ENCODE measurements at places on chromosomes 5 and 9. TPM values are rescaled to one million over a fixed set of nuclear protein-coding genes. Genes with fewer than 3 reads are reported as not detected.

- DNase-seq, result no peak
Measured at GRCh38 chr5:140010798-140011197, 32.3 kb downstream of the NRG2 start.

ARID3C gene
- not detected for polyA plus RNA-seq

CYSRT1 gene
- 0.71 TPM for polyA plus RNA-seq

DNA sequence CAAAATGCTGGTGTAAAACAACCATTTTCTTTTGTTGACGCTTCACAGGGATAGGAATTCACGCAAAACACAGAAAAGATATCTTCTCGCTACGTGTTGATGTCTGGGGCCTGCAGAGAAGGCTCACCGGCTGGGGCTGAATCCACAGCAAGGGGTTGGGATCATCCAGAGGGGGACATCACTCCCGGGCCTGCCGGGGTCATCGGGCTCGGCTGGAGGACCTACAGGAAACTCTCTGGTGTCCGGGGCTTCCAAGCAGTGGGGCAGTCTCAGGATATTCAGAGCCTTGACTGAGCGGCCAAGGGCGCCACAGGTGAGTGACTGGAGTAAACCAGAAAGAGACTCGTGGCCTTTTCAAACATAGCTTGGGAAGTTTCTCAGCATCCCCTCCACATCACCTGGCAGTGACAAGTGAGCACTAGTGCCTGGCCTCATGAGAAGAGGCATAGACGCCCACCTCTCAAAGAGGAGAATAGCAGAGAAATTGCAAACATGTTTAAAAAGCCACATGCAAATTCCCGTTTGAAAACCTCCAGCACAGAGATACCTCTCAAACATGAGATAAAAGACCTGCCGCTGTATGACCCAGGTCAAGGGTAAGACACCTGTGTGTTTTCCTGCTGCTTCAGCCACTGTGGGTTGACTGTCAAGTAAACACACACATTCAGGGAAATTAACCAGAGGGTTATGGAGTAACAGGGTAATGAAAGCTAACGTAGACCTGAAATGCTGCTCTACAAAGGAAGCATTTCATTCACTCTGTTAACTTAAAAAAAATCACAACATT, 50.8 kb upstream of the SIMC1 start:
- no peak for DNase-seq

- DNase-seq, result no peak
Measured at GRCh38 chr9:110545705-110546104, 33.8 kb downstream of the SVEP1 start.

GRCh38 chr5:94632024-94632423, 13.6 kb downstream of the SLF1 start:
- DNase-seq, result no peak

KCNIP1 gene
- 0.22 TPM for polyA plus RNA-seq

DNA sequence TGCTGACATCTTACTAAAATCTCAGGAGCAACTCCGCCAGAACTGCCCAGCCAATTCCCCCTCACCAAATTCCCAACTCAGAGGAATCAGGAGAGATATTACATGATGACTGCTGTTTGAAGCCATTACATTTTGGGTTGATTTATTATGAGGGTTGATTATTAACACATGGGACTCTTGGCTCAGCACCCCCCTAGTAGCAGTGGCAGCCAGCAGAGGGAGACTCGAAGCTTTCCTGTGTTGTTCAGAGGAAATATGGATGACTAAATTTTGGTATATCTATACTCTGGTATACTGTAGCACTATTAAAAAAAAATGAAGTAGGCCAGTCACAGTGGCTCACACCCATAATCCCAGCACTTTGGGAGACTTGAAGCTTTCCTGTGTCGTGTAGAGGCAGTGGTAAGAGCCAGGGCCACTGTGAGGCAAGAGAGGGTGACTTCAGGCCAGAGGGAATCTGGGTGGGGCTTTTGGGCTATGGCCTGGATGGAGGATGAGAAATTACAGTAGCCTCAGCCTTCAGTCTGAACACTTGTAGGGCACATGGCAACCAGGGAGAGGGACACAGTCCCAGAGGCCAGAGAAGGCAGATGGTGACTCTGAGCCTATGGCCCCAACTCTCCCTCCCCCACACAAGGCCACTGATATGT, 111.4 kb downstream of the LHX2 start:
- no peak for DNase-seq

CDC20B gene
- not detected for polyA plus RNA-seq

DNA sequence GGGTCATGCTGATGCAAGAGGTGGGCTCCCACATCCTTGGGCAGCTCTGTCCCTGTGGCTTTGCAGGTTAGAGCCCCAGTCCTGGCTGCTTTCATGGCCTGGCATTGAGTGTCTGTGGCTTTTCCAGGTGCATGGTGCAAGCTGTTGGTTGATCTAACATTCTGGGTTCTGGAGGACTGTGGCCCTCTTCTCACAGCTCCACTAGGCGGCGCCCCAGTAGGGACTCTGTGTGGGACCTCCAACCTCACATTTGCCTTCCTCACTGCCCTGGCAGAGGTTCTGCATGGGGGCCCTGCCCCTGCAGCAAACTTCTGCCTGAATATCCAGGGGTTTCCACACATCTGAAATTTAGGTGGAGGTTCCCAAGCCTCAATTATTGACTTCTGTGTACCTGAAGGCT, 150.1 kb downstream of the NNT start:
- DNase-seq, result no peak

- DNase-seq, result no peak
Measured at GRCh38 chr5:143498821-143499220, 95.3 kb upstream of the NR3C1 start.

ADAMTS19 gene
- 1.7 TPM for polyA plus RNA-seq

- no peak for DNase-seq
Measured at GRCh38 chr9:26244661-26245451, 566.6 kb upstream of the TUSC1 start.

ESM1 gene
- 0.19 TPM for polyA plus RNA-seq

GRCh38 chr5:116942622-116943021, 368.0 kb upstream of the SEMA6A start:
- DNase-seq, result no peak

PGM5 gene
- 491 TPM for polyA plus RNA-seq

FCHSD1 gene
- 15.6 TPM for polyA plus RNA-seq

DNA sequence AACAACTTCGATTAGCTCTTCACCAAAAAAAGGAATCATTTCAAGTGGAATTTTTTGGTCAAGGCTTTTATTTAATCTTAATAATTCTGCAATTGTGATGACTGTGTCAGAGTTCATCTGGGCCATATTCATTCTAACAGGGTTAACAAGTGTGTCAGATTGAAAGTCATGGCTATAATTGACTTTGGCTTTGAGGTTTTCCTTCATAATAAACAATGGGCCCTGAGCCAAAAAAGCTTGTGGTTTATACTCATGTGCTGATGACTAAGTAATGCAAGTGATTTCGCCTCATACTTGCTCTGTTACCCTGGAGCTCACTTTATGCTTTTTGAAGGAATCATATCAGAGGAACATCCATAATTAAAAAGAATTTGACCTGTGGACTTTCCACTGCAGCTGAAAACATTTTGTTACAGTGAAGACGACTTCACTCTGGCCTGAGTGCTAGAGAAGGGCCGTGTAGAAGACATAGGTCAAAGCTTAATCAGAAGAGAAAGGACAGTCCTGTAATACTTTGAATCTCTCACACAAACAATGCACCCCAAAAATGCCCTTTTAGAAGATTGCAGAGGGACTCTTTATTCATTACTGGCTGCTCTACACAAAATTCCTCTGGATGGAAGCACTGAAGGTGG, 101.7 kb downstream of the GDNF start:
- DNase-seq, result no peak

DNA sequence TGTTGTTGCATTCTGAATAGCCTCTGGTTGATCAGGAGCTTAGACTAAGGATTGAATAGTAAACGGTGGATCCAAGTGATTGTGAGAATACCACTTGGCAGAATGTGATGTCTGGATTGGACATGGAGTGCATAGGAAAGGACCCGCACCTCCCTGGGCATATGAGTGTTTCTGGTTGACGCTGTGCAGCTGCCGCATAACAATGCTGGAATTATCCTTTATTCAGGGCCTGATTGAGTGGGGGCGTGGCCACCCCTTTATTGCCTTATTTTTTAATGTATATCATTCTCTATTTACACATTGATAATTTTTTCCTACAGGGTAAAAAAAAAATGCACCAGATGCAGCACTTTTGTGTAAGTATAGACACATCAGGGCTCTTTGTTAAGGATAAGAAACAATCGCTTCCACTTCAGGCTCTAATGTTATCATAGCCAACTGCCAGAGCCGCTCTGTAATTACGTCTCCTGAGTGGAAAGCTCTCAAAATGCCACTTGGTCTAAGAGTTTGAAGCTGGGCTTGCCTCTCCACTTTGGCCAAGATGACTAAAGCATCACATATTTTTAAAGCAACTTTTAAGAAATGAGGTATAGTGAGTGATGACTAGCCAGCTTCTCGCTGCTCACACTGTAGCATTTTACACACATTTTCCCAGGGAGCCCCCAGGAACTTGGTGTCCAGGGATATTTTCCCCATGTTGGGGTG, 5.7 kb downstream of the FGD3 start:
- DNase-seq, result no peak

- no peak for DNase-seq
Measured at GRCh38 chr9:16928179-16928945, 57.9 kb upstream of the BNC2 start.

DNA sequence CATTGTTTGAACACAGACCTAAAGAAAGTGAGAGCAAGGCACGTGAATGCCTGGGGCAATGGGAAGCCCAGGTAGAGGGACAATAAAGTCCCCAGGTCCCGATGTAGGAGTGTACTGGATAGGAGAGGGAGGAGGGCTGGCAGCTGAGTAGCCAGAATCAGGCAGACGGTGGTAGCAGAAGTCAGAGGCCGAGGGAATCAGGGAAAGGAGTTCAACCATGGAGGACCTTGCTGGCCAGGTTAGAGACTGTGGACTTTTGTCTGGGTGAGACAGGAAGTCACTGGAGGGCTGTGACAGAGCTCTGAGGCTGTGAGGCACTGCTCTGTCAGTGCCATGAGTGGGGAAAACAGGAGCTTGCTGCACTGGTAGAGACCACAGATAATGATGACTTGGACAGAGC, 248.2 kb downstream of the EFNA5 start:
- no peak for DNase-seq

GRCh38 chr9:94767331-94768072, 41.0 kb downstream of the AOPEP start:
- no peak for DNase-seq

DNA sequence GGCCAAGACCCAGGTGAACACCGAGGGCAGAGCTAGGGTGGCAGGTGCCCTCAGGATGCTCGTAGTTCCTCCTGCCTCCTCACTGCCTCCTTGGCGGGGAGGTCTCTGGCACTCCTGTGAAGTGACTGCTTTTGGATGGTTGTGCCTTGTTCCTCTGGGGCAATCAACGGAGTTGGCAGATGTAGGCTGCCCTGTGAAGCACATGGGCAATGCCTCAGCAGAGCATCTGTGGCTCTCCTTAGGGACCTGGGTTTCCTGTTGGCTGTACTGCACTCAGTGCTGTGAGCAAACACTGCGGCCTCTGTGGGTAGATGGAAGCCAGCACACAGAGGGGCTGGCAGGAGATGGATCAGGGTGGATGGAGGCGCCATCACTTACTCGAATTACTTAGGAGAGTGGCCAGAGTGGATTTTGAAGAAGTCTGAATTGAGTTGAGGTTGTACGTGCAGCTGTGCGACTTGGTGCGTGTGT, 71.4 kb upstream of the COL5A1 start:
- no peak for DNase-seq

DNA sequence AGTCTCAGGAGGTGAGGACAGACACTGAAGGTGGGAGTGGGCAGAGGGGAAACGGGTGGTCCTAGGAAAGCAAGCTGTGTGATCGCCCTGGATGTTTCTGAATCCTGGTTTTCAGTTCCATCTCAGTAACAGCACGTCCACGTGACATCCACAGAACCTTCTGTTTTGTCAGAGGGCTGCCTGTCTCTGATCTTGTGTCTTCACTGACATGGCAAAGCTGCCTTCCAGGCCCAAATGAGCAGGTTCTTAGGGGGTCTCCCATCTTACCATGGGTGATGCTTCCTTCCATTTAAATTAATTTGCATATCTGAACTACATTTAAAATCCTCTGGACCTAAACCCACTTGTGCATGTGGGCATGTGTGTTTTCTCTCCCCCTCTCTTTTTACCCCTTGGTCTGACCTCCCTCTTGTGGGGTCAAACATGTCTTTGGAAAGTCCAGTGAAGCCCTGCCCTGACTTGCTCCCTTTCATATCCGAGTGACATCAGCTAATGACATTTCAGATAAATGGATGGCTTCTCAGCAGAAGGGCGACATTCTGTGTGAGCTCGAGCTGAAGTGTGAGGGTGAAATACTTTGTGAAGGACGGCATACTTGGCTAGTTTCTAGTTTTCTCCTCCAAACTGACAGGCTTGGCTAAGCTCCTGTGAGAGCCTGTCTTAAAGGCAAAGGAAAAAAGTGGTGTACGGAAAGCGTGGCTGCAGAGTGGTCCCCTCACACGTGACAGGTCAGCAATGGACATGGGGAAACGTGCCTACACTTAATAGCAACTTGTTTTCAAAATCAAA, 204.8 kb upstream of the S1PR3 start:
- DNase-seq, result no peak

ZNF879 gene
- polyA plus RNA-seq, result 2.6 TPM

DNA sequence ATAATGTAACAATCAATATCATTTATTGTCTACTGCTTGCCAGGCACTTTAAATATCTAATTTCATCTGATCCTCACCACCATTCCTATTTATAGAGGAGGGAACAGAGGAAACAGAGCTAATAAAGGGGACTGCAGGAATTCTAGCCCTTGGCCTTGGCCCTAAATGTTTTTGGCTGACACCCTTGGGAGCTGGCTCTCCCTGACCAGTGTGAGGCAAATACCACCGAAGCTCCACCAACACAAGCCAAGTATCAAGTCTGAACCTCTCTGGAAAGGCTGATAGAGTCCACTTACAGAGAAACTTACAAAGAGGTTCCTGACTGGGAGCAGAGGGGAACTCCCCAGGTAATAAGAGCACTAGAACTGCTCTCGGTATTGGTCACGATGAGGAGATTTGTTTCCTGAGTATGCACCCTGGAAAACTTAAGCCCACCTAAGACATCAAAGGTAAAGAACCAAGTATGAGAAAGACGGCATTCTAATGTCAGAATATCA, 243.1 kb upstream of the PANK3 start:
- no peak for DNase-seq

- DNase-seq, result no peak
Measured at GRCh38 chr9:27073841-27074728, 34.9 kb upstream of the TEK start.

ENDOG gene
- polyA plus RNA-seq, result 20.7 TPM

ASTN2 gene
- 3.1 TPM for polyA plus RNA-seq

DNA sequence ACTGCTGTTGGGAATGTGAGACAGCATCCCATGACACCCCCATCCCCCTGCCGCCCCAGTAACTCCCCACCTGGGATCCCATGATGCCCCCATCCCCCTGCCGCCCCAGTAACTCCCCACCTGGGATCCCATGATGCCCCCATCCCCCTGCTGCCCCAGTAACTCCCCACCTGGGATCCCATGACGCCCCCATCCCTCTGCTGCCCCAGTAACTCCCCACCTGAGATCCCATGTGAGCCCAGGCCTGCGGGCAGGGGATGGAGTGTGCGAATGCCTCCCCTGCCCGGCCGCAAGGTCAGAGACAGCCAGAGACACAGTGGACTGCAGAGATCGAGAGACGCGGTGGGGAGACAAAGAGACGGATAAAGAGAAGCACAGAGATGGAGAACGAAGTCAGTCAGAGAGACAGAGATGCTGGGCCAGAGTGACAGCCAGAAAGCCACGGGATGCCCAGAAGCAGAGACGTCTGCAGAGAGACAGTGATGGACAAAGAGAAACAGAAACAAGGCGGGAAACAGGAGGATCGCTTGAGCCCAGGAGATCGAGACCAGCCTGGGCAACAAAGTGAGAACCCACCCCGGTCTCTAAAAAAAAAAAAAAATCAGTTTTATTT, 992 bp downstream of the SH2D3C start:
- no peak for DNase-seq

- no peak for DNase-seq
Measured at GRCh38 chr9:34644766-34645314, 1.6 kb upstream of the GALT start.

IL13 gene
- polyA plus RNA-seq, result not detected

Data from urinary bladder (tissue), 4 donors.